ENCODE measurements at places on chromosomes 5 and 9.

DNA sequence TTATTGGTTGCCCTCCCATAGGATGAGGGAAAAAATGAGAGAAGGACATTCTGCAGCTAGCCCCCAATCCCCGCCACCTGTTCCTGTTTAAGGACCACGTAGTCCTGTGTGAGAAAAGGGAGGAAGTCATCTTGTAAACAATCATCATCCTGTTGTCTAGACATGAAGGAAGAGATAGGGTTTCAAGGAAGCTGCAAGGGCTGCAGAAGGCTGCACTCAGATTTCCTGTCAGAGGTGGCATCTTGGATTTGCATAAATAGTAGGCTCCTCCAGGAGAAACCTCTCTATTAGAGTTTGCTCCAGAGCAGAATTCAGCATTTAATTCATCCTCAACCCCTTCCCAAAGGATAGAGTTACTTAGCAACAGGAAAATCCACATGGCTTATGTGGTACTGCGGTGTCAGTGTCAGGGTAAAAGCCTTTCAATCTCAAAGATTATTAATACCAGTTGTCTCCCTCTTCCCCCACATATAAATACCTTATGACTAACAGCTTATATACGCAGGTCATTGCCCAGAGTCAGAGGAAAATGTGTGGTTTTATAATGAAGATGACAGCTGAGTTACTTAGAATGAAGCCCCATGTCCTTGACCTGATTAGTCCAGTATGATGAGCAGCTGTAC, 4.6 kb upstream of the DNAJC18 start:
- no peak for DNase-seq

DNA sequence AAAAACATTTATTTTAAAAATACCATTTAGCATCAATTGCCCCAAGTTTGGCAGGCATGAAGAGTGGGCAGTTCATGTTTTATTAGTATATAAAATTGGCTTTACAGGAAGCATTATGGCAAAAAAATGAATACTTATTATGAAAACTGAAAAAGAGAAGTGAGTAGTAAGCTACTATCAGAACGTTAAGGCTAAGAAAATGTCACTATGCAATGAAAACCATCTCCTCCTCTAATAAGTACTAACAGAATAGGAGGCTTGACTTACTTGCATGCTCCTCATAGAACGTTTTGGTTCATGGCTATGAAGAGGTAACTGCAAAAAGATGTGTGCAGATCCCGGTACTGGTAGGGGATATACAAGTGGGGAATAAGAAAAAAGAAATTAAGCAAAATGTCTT, 23.6 kb downstream of the TICAM2 start:
- no peak for DNase-seq

- DNase-seq, result no peak
These were observed 14.5 kb downstream of the TERT start for GRCh38 chr5:1280177-1281037.

- DNase-seq, result no peak
These were observed 37.4 kb downstream of the P4HA2 start for GRCh38 chr5:132190161-132190817.

DNA sequence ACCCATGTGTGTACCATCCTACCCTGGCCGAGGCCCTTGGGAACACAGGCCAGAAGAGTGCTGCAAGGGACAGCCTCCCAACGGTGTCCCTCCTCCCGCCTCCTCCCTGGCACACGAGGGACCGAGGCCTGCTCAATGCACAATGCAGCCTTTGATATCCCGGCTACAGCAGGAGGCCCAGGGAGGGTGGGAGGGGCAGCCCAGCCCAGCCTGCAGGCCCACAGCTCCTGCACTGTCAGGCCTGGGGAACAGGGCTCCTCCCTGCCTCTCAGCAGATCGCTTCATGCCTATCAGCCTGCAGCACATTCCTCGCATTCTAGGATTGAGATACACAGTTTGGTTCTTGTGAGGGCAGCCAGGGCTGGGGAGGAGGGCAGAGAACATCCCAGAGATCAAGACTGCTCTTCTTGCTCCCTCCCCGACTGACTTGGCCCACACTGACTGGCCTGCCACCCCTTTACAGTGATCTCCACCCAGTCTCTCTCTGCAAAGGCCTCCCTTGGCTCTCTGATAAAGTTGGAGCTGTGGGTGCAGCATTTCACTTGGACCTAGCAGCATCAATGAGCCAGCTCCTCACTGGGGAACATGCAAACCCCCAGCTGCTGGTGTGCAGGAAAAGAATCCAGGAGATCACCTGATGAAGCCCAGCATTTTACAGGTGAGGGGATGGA, at the start of gene SH3TC2:
SH3TC2 (minus strand) TSS at position 46 of the 671 bp plus-strand sequence; CDS start at position 6, 40 bp downstream.
- no peak for DNase-seq

DNA sequence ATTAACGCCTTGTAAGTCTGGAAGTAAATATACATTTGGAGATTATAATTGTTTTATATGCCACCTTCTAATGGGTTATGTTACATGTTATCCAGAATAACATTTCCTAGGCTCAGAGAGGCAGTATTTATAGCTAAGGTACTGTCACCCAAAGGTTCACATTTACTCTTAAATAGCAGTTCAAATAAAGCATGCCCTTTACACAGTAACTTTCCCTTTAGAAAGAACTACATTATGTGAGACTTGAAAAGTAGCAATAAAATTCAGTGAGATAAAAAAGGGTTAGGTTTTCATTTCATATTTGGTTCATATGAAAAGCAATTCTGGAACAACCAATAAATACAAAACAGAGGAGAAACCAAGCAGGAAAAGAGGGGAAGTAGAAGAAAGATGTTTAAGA, 35.1 kb downstream of the SKIC3 start:
- no peak for DNase-seq
